BE2C (cell line): ENCODE measurements at places on chromosomes 6 and 20.

DNA sequence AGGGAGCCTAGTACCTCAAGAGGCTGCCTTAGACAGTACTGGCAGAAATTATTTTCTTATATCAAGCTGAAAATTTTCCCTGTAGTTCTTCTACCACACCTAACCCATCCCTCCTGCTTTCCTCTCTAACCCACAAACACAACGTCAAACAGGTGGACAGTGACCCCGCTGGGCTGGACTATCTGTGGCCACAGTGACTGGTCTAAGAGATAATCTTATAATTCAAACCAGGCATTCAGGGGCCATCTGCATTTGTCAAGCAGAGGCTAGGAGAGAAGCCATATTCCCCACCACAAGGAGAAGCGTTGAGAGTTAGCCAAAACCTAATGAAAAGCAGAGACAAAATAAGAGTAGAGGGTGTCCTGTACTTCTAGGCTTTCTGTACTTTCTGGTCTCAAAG lies 8.2 kb downstream of the HDDC2 start:
- peak; percentile 40 for DNase-seq

- DNase-seq, result no peak
Measured at GRCh38 chr6:4661391-4661790, 114.8 kb upstream of the CDYL start.

- DNase-seq, result no peak
Measured at GRCh38 chr6:2429032-2429431, 183.6 kb upstream of the GMDS start.

DNA sequence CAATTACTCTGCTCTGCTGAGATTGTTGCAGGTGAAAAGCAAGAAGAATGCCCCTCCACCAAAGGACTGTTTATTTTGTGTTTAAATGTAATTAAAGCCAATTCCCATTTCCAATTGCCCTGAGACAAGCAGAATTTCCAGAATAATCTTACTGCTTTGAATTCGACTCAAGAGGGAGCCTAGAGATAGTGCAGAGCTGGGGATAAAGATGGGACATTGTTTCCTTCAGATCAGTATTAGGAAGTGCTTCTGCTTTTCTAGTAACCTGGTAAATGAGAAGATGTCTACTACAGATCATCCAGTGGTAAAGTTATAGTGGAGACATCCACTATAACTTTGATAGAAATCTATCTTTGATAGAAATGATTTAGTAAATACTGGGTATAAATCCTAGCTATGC lies 326.9 kb downstream of the UBE3D start:
- no peak for DNase-seq

DNA sequence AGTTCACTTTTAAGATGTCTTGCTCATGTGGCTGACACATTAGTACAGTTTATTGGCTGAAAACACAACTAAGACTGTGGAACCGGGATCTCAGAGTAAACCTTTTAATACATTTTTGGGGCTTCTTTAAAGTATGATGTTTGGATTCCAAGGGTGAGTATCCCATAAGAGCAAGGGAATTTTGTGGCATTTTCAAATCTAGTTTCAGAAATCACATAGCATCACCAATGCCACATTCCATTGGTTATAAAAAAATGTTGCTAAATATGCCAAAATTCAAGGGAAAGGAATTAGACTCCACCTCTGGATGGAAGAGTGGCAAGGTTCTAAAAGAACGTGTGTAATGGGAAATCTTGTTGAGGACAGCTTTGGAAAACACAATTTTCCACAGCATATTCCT lies 338.6 kb downstream of the COL12A1 start:
- DNase-seq, result no peak

GRCh38 chr20:17534077-17534476 lies 2.9 kb upstream of the BFSP1 start:
- DNase-seq, result no peak

GRCh38 chr6:106098383-106099234 lies 12.5 kb downstream of the PRDM1 start:
- DNase-seq, result no peak

GRCh38 chr6:36504982-36505381 lies 42.3 kb downstream of the STK38 start:
- DNase-seq, result no peak

- DNase-seq, result no peak
Measured at GRCh38 chr6:101400326-101401135, 7.0 kb downstream of the GRIK2 start.

- DNase-seq, result peak; percentile 78
Measured at GRCh38 chr20:8454137-8454712, 322.2 kb downstream of the PLCB1 start.

GRCh38 chr6:31493875-31494694 lies 3.9 kb upstream of the MICB start:
- DNase-seq, result peak; percentile 82

- no peak for DNase-seq
Measured at GRCh38 chr20:10935658-10936402, 262.0 kb upstream of the JAG1 start.

DNA sequence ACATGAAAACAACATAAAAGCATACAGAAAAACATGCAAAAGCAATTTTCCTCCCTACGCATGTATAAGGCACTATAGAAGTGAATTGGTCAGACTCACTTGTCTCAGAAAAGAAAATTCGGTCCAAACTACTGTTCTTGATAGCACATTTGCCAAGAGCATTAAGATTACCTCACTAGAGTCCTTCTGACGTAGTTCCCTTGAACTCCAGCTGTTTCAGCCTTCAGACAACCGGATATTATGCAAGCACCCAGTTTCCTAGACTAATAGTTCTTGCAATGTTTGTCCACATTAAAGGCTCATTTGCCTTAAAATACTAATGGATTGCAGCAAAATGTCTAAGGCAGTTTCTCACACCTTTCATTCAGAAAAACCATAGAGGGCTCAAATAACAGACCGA lies 2.5 kb upstream of the CASS4 start:
- DNase-seq, result no peak

GRCh38 chr6:51711876-51712275 lies 375.5 kb downstream of the PKHD1 start:
- DNase-seq, result no peak
